ENCODE measurements at places on chromosomes 4 and X. TPM values are rescaled to one million over a fixed set of nuclear protein-coding genes. Genes with fewer than 3 reads are reported as not detected.

DNA sequence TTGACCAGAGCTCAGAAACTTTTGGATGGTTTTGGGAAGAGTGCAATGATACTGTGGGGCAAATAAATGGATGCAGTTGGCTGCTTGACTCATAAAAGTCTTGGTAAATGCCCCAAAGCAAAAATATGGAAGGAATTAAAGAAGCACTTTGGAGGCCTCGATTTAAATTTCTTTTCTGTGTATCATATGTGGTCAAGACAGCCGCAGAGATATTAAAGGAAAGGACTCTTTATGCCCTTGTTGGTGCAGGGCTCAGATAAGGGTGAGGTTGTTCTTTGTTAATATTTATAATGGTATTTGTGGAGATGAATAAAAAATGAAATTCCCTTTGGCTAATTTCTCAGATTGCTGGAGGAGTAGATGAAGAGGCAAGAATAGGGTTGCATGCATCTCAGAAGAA, 90.2 kb downstream of the NHS start:
- no peak for DNase-seq

GRCh38 chr4:2647403-2648158, 108.6 kb downstream of the TNIP2 start:
- peak; percentile 22 for DNase-seq

DNA sequence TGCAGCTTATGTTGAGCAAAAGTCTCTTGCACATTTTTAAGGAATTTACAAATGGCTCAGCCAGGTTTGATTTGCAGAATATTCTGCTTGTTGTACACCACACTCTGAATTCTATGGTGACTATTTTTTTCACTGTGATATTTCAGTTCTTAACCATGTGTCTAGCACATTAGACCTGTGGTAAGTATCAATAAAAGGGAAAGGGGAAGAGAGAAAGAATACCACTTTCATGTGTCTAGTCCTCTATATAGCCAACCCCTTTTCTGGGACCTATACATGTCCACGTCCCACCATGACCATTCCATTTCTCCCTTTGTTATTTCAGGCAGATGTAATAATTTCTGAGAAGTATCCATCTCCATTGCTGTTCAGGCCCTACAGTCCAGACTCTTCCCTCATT, 121.3 kb upstream of the PNPLA4 start:
- DNase-seq: no peak

GRCh38 chrX:117510453-117510852, 606.2 kb downstream of the KLHL13 start:
- no peak for DNase-seq

DNA sequence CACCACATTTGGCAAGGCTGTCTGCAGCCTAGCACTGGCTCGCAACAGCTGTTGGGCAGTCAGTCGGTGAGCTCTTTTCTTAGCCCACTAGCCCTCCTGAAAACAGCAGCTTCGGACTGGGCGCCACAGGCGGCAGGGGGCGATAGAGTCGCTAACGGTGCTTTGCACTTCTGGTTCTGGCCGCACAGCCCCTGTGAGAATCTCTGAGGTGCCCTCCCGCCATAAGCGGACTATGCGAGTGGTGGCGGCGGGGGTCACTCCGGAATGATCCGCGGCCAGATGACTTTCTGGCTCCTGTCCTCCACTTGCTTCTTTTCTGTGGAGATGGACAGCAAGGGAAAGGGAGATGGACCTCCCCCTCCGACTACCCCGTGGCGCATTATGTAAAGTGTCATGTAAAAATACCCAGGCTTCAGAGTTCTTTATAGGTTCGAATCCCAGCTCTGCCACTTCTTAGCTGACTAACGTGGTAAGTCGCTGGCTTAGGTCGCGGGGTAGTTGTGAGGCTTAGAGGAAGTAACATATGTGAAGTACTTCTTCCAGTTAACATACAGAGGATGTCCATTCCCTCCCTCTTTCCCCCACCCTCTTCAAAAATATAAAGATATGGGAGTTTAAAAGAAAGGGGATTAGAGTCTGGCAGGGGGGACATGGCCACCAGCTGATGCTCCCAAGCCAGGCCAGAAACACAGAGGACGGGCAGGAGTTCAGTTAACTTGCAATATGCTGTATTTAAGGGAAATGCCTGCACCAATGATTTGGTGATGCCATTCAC, 11.0 kb downstream of the ARHGAP36 start:
- DNase-seq: no peak

DNA sequence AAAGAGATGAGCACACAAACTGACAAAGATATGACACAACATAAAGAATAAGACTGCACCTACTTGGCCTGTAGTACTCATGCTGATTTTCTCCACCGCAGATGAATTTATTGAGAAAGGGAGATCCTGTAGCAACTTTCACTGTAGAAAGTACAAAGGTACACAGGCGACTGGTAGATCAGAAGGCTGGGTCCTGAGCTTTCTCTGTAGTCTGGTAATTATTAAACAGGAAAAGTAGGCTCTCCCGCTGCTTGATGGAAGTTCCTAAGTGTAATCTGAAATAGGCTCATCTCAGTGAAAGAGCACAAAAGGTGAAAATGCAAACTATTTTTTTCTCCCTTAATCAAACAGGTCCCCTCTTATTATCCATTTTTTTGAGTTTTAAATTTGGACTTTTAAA, at the start of gene ADH6:
Gene ADH6, minus strand, starts transcription at position 175 of the 400 bp plus-strand sequence. Its CDS starts 94 bp downstream, at position 81.
- DNase-seq: peak; percentile 30

GRCh38 chr4:180696460-180697092, 1546.6 kb upstream of the TENM3 start:
- no peak for DNase-seq

The SLC10A7 gene
- 16.8 TPM for total RNA-seq

The TRIM61 gene
- total RNA-seq: not detected

The NAP1L5 gene
- 1.2 TPM for total RNA-seq

Data from left colon (tissue), 2 donors.